SIG-M5 (cell line): ENCODE measurements at places on chromosomes 12 and 14.

- DNase-seq = no peak
These were observed 199.7 kb upstream of the ATXN7L3B start for GRCh38 chr12:74337951-74338350.

DNA sequence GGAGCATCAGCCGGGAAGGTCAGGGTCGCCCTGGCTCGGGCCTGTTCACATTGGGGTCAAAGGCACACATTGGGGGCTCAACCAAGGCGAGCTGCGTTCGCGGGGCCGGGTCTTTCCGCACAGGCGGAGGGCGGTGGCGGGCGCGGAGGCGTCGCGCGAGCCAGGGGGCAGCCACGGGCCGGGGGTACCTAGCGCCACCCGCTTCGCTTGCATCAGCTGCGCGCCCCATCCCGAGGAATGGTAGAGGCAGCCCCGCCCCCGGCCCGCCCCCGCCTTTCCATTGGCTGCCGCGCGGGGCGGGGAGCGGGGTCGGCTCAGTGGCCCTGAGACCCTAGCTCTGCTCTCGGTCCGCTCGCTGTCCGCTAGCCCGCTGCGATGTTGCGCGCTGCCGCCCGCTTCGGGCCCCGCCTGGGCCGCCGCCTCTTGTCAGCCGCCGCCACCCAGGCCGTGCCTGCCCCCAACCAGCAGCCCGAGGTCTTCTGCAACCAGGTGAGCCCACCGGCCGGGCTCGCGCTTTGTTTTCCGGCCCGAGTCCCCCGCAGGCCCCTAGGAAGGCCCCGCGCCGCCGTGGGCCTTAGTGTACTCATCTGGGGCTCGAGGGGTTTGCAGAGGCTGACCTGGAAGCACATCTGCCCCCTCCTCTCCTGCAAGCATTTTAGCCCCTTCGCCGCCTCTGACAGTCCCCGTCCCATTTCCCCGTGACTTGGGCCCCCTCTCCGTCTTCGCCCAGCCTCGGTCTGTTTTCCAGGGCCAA, at the start of gene ALDH2:
Gene ALDH2 (plus strand): TSS at position 326 of the 754 bp plus-strand sequence. CDS start 50 bp downstream, at position 376.
- DNase-seq = no peak

GRCh38 chr14:68627868-68628604, 164.8 kb downstream of the ZFP36L1 start:
- DNase-seq = no peak

DNA sequence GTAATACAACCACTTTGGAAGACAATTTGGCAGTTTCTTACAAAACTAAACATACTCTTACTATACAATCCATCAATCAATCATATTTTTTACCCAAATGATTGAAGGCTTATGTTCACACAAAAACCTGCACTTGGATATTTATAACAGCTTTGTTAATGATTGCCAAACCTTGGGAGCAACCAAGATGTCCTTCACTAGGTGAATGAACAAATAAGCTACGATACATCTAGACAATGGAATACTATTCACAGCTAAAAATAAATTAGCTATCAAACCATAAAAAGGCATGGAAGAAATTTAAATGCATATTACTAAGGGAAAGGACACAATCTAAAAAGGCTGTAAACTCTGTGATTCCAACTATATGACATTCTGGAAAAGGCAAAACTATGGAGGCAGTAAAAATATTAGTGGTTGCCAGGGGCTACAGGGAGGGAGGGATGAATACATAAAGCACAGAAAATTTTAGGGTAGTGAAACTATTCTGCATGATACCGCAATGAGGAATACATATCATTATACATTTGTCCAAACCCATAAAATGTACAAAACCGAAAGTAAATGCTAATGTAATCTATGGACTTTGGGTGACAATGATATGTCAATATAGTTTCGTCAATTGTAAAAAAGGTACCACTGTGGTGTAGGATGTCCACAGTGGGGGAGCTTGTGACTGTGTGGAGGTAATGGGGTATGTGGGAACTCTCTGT, 70.5 kb downstream of the GPR65 start:
- DNase-seq = peak; percentile 3

- no peak for DNase-seq
These were observed 11.2 kb upstream of the TCP11L2 start for GRCh38 chr12:106291342-106291741.

- no peak for DNase-seq
These were observed 31.0 kb upstream of the GNS start for GRCh38 chr12:64790166-64790565.

- DNase-seq = no peak
These were observed 611.2 kb downstream of the RPS29 start for GRCh38 chr14:48974994-48975393.

DNA sequence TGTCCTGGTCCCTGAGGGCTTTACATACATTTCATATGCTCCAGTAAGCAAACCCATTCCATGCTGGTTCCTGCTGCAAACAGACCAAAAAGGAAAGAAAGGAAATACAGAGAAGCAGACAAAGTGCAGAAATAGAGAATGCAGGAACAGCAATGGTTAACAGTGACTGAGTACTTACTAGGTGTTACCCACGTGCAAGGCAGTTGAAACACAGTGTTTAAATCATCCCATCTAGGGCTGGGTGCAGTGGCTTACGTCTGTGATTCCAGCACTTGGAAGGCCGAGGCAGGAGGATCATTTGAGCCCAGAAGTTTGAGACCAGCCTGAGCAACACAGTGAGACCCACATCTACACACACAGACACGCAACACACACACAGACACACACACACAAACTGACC, 21.2 kb upstream of the NINJ2 start:
- no peak for DNase-seq

- no peak for DNase-seq
These were observed 924 bp upstream of the MANSC1 start for GRCh38 chr12:12350868-12351463.

DNA sequence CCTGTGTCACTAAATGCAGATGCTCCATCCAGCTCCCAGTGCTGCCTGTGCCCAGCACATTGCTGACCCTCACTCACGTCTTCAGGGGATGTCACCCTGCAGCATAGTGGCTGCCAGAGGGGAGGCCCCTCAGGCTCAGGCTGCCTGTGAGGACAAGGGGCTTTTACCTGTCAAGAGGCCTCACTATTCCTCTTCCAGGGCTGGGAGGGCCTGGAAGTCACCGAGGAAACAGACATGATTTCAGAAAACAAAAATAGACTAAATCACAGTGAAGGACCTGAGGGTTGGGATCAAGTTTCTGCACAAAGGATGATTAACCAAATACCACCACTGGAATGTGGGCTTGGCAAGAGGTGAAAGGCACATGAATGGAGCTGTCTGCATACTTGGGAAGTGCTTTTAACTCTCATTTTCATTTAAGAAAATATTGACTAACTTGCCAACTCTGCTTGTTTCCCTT, 1202.3 kb downstream of the BCL11B start:
- no peak for DNase-seq

DNA sequence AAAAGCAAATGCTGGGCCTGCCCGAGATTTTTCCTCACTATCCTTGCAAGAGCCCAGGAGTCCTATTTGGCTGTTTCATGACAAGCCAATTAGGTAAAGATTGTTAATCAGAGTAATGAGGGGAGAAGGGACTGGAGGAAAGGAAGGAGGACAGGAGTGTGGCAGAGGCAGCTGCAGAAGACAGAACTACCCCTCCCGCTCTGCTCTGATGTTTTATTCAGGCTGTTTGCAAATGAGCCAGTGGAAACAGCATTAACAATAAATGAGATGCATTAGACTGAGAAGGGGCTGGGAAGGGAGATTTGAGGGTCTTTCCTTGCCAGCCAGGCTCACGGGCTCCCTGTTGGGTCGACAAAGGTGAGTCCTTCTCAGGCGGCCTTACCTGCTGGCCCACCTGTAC, 421.0 kb upstream of the CCDC196 start:
- DNase-seq = no peak

DNA sequence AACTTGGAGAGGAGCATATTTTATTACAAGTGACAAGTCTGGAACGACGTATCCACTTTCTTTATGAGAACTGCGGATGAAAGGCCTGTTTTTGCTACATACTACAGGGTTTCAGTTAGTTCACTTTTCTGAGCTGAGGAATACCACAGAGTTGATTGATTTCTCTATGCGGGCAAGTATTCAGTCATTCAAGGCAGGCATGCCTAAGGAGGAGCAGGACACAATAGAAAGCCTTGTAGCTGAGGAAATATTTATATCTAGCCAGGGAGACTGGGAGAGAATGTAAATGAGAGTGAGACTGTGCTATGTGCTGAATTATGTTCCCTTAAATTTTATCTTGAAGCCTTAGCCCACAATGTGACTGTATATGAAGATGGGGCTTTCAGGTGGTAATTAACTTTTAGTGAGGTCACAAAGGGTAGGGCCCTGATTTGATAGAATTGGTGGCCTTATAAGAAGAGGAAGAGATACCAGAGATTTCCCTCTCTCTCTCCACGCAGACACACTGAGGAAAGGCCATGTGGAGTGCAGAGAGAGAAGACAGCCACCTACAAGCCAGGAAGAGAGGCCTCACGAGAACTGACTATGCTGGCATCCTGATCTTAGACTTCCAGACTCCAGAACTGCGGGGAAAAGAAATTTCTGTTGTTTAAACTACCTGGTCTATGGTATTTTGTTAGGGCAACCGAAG, 459.0 kb upstream of the ATP2B1 start:
- DNase-seq = no peak

DNA sequence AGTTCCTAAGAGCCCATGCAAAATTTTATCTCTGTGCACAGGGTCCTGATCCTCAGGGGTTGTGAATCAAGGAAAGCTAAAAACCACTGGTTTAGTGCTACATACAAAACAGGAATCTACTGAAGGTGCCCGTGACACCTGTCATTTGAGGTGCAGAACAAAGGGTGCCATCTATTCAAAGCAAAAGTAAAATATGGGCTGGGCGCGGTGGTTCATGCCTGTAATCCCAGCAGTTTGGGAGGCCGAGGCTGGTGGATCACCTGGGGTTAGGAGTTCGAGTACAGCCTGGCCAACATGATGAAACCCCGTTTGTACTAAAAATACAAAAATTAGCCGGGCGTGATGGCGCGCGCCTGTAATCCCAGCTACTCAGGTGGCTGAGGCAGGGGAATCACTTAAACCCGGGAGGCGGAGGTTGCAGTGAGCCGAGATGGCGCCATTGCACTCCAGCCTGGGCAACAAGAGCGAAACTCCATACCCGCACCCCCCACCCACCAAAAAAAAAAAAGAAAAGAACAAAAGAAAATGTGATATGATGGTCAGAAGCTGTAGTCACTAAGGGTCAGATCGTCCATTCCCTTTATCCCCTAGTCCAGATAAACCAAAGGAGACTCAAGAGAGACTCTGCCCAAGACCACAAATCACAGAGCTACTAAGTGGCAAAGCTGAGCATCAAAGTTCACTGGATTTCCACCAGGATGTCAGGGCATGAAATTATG, 3.4 kb downstream of the PPTC7 start:
- no peak for DNase-seq

DNA sequence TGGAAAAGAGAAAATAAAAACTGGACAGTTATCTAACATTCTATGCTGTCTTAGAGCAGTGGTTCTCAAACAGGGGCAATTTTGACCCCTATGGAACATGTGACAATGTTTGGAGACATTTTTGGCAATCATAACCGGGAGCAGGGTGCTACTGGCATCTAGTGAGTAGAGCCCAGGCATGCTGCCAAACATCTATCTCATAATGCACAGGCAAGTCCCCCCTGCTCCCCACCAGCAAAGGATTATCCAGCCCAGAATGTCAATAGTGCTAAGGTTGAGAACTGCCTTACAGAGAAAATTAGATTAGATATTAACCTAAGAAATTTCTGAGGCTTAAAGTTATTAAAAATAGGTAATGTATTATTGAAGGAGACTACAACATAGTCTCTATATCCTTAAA, 22.9 kb upstream of the CATSPERB start:
- no peak for DNase-seq

- no peak for DNase-seq
These were observed 37.7 kb downstream of the FGD4 start for GRCh38 chr12:32437095-32437515.

- DNase-seq = no peak
These were observed 4.7 kb downstream of the ASB2 start for GRCh38 chr14:93971635-93972027.

GRCh38 chr12:51533799-51534198, 57.2 kb upstream of the SCN8A start:
- DNase-seq = no peak

DNA sequence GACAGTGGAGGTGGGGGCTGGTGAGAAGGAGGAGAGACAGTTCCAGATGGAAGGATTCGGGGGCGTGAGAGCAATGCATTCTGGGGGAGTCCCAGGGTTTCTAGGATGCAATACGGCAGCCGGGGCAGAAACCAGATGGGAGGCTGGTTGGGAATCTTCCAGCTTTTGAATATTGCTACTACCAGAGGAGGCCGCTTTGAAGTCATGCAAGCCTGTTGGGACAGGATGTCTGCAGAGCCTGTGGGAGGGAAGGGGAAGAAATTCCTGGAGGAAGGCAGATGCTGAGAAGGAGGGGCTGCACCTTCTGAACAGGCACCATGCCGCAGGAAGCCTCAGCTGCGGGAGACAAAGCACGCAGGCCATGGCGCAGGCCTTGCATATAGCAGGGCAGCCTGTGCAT, 105.4 kb downstream of the APAF1 start:
- no peak for DNase-seq
